RKO (cell line): ENCODE measurements at places on chromosomes 16 and 17.

- peak; percentile 58 for DNase-seq
These were observed 78.1 kb downstream of the SKAP1 start for GRCh38 chr17:48351911-48352332.

DNA sequence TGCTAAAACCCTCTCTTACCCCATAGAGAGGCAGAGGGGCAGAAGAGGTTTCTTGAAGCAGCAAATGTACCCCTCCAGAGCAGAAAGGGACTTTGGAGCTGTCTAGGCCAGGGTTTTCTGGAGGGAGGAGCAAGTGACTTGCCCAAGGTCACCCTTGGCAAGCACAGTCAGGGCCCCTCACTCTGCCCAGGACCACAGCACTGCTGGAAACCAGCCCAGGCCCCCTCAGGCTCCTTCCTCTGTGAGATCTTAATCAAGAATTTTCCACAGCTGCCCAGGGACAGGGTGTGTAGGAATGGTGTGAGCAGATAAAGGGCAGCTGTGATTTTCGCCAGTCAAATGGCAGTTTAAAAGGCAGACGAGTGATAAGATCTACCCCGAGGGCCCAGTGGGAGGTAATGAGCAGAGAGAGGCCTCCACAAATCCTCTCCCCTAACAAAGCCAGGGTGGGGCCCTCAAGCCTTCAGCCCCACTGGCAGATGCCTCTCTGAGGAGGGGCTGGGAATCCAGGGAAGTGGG is 3.9 kb upstream of the SLC12A3 start:
- DNase-seq = no peak

GRCh38 chr17:30573603-30574175 is 96.5 kb downstream of the GOSR1 start:
- no peak for DNase-seq

DNA sequence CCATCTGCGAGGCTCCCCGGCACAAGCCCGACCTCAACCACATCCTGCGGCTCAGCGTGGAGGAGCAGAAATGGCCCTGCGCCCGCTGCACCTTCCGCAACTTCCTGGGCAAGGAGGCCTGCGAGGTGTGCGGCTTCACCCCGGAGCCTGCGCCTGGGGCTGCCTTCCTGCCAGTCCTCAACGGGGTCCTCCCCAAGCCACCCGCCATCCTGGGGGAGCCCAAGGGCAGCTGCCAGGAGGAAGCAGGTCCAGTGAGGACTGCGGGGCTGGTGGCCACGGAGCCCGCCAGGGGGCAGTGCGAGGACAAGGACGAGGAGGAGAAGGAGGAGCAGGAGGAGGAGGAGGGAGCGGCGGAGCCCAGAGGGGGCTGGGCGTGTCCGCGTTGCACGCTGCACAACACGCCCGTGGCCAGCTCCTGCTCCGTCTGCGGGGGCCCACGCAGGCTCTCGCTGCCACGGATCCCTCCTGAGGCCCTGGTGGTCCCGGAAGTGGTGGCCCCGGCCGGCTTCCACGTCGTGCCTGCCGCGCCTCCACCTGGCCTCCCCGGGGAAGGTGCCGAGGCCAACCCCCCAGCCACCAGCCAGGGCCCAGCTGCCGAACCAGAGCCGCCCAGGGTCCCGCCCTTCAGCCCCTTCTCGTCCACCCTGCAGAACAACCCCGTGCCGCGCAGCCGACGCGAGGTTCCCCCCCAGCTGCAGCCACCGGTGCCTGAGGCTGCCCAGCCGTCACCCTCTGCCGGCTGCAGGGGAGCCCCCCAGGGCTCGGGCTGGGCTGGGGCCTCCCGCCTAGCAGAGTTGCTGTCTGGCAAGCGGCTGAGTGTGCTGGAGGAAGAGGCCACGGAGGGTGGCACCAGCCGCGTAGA is 13.1 kb upstream of the PRR35 start:
- no peak for DNase-seq

GRCh38 chr17:50289991-50290702 is 15.9 kb downstream of the TMEM92 start:
- peak; percentile 94 for DNase-seq

- no peak for DNase-seq
These were observed 292.3 kb downstream of the SHISA9 start for GRCh38 chr16:13193721-13194120.

DNA sequence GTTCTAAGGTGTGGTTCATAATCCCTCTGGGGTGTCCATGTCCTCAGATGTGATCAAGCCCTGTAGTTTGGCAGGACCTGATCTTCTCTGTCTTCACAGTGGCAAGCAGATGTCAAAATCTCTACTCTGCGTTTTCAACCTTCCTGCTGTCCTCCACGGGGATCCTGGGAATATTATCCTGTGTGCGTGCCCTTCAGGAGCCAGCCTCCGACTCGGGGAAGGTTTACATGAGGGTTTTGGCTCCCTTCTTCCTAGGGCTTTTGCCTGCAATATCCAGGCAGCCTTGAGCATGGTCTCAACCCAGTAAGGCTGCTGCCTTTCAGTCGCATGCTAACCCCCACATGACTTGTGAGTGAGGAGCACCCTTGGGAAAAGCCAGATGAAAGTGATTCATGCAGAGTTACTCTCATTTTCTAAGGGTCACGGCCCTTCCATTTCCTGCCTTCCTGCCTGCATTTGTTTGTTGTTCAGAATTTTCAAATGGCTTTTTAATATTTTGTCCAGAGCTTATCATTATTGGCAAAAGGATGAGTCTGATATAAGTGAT is 202.2 kb upstream of the CHMP6 start:
- peak; percentile 65 for DNase-seq

DNA sequence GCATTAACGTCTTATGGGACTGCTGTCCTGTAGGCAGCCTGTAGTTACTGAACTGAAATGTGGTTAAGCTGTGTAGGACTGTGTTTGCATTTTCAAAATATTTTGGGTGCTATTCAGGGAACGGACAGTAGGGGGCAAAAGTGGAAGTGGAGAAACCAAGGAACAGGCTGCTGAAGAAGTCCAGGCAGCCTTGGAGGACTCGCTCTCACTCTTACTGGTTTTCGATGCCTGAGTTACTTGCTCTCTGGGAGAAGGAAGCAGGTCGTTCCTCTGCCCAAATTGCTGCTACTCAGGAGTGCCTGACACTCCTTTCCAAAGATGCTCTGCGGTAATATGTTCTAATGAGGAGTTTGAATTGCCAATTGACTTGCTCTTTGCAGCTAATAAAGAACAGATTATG is 64.5 kb upstream of the RBFOX1 start:
- peak; percentile 26 for DNase-seq

GRCh38 chr17:18182978-18183333 is 672 bp upstream of the ALKBH5 start:
- DNase-seq = peak; percentile 82

- DNase-seq = no peak
These were observed 6.2 kb upstream of the SLC7A6 start for GRCh38 chr16:68257906-68258800.

DNA sequence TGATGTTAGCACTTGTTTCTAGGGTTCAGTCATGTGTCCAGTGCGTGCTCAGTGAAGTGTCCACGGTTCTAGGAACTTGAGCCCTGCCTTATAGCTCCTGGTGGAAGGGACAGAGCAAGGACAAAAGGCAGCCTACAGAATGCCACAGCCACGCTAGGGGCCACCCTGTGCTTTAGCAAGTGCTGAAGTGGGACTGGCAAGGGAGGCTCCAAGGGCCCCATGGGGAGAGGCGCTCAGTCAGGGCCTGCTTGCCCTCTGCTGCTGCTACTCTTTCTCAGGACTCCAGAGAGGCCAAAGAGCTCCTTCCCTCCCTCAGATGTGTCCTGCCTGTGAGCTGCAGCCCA is 6.8 kb downstream of the NT5C start:
- no peak for DNase-seq

- DNase-seq = no peak
These were observed 2.6 kb downstream of the CRYM start for GRCh38 chr16:21275529-21275928.

DNA sequence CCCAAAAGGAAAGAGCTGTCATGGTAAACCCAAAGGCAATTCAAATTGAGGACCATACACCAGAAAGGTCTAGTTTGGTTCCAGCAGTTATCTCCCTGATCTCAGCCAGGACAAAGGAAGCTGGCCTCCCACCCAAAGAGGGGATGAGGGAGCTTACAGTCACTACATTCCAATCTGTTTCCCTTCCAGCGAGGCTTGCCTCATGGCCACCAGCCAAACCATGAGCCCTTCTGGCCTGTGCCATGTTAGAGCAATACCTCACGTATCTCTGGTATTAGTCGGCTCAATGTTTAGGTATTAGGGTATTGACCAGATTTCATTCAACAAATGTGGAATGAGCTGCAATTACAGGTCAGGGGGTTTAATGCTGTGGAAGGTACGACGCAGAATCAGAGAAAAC is 8.4 kb downstream of the NDUFAB1 start:
- DNase-seq = no peak

GRCh38 chr17:30379303-30379902 is 676 bp downstream of the CPD start:
- peak; percentile 30 for DNase-seq

DNA sequence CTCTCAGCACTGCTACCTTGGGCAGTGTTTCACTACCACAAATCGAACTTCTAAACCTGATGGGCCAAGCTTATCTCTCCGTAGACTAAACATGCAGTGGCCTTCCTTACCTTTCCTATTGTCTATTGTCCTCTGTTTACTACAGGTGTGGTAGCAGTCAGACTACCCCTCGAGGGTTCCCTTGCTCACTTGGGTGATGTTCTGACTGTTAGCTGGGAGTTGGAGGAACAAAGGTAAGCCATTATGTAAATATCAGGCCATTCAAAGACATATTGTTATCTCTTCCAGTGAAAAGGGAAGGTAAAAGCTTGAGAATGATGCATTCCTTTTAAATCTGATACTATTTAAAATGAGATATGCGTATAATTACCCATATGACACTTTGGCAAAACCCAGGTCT is 828.3 kb upstream of the EEF2KMT start:
- DNase-seq = no peak

DNA sequence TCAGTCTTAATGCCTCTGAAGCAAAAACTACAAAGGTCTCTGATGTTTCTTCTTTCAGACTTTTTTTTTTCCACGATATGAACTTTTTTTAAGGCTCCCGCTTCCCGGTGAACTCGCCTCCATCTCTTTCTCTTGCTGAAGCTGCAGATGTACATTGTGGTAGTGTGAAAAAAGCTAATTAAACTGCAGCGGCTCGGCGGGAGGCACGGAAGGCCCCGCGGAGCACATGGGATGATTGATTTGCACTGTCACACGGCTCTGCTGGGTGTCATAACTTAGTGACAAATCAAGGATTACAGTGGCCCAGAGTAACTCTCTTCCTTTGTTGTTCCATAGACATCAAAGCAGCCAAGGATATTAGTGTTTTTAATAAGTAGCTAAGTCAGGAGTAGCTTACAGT is 196.3 kb downstream of the AXIN2 start:
- DNase-seq = no peak

DNA sequence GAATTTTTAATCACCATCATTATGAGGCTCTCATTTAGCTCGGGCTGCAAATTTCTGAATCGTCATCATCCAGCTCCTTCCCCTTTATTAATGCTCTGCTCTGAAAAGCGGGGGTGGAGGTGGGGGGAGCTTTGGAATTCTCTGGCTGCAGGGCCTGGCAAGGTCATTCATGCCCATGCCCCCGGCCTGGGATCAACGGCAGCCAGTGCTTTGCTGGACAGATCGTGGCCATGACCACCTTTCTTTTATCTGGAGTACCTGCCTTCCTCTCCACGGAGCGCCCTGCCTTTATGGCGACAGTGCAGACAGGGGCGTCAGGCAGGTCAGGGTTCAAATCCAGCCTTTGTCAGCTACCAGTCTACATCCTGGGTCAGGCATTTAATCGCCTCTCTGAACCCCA is 5.1 kb upstream of the CPSF4L start:
- DNase-seq = no peak

GRCh38 chr16:569445-570254 is at the start of gene PIGQ:
TSS of gene PIGQ (plus strand) at chr16:569968. CDS start at chr16:574075, 4,107 bp downstream.
- DNase-seq = peak; percentile 61

- DNase-seq = no peak
These were observed 3.1 kb downstream of the CTRB2 start for GRCh38 chr16:75203667-75204409.

GRCh38 chr17:80154166-80154565 is 7.2 kb upstream of the EIF4A3 start:
- DNase-seq = no peak

DNA sequence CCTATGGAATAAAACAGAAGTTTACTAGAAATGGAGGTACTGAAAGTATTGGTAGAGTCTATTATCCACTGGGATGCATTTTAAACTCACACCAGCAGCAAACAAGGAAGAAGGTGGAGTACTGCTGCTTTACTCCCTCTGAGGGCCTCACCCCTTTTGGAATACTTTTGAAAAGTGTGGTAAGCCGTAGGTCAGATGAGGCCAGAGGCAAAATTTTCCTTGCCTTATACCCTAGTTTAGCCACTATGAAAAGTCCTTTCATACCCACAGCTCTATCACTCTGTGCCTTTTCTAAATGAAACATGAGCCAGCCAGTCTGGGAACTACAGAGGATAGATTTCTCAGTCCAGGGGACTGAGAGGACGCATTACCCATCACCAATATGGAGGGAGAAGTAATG is 14.0 kb downstream of the GDE1 start:
- DNase-seq = no peak

DNA sequence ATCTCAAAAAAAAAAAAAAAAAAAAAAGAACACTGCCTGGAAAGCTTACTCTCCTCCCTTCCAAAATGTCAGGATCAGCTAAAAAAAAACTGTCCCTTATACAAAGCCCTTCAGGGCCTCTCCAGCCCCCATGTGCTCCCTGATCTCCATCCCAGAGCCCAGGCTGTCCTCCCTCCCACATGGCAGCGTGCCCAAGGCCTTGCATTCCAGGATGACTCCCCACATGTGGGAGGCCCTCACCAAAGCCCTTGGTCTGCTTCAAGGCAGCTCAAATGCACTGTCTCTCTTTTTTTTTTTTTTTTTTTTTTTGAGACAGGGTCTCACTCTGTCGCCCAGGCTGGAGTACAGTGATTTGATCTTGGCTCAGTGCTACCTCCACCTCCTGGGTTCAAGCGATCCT is 2.3 kb downstream of the FDXR start:
- peak; percentile 40 for DNase-seq

DNA sequence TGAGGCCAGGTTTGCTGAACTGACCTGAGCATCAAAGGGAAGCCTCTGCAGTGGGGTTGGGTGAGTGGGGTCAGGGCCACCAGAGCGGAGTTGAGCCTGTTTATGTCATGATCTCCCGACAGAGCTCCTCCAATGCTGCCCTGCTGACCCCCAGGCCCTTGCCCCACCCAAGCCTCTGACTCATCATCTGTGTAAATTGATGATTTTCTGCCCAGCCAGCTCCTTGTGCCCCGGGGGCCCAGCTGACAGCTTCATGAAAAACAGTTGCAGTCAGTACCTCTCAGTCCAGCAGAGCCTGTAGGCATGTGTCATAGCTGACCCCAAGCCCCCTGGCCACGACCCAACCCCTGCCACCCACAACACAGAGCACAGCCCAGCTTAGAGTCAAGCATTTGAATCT is 134.9 kb downstream of the CCT6B start:
- peak; percentile 2 for DNase-seq

GRCh38 chr16:49464877-49465504 is 91.4 kb downstream of the C16orf78 start:
- DNase-seq = no peak
